ENCODE measurements at places on chromosomes 11 and 22. TPM values are rescaled to one million over a fixed set of nuclear protein-coding genes. Genes with fewer than 3 reads are reported as not detected.
A peak's percentile ranks its signal among the peaks of the same experiment; 100 is the strongest.

- DNase-seq = no peak
Measured at GRCh38 chr22:20653795-20654342, 120.0 kb upstream of the SERPIND1 start.

- no peak for DNase-seq
Measured at GRCh38 chr22:44583061-44583760, 85.2 kb upstream of the RTL6 start.

DNA sequence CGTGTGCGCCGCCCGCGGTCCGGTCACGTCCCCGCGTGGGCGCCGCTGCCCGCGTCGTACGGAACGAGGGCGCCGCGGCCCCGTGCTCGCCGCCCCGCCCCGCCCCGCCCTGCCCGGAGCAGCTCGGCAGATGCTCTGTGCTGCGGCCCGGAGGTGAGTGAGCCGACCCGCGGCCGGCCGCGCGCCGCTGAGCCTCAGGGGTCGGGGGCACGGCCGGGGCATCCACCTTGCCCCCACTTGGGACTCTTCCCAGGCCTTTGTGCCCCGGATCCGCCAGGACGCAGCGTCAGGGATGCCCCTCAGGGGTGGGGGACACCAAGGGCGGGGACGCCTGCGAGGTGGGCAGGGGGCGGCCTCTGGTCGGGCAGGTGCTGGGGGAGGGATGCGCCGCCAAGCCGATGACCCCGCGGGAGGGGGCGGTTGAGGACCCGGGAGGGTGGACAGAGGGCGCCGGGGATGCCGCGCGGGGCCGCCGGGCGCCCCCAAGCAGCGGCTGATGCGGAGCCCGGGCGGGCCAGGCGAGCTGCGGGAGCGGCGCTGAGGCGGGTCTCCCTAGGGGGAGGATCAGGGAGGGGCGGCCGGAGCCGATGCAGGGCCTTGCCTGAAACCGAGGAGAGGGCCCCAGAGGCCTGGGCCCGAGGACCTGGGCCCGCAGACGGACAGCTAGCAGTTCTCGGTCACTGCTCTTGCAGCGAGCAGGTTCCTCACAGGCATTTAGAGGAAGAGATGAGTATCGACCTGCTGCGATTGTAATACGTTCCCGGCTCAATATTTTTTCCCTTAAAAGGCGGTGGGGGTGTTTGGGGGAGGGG, at the start of gene GNAZ:
GNAZ (plus strand) TSS at position 102 of the 812 bp plus-strand sequence. CDS start 25,177 bp downstream, outside the sequence.
- no peak for DNase-seq

- DNase-seq = no peak
Measured at GRCh38 chr22:43847376-43848289, 14.7 kb downstream of the SULT4A1 start.

DNA sequence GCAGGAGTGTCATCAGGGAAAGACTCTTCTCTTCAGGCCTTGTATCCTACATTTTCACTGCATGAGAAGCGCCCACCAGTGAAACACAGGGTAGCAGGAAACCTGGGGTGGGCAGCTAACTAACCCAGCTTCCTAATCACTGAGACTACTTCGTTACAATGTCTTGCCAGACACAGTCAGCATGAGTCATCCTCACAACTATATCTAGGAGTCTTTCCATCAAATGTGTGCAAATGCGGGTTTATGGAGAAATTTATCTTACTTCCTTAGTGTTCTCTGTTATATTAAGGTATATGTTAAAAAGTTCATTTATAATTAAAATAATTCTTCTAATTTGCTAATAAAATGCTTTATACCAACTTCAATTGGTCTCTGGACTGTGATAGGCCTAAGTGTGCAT, 79.9 kb upstream of the RAB1B start:
- no peak for DNase-seq

DNA sequence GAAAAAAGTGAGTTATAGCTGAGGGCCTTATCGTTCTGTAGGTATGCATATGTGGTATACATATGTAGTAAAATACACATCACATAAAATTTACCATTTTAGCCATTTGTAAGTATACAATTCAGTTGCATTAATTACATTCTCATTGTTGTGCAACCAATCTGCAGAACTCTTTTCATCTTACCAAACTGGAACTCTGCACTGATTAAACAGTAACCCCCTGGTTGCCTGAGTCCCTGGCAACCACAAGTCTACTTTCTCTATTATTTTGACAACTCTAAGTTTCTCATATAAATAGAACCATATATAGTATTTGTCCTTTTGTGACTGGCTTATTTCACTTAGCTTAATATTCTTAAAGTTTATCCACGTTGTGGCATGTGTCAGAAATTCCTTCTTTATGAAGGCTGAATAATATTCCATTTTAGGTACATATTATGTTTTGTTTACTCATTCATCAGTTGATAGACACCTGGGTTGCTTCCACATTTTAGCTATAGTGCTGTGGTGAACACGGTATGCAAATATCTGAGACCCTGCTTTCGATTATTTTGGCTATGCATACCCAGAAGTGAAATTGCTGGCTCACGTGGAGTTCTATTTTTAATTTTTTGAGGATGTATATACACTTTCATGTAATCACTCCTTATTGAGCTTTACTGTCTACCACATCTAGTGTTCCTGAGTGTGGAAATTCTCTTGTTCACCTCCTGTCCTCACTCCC, 1.6 kb upstream of the DDX10 start:
- DNase-seq = no peak

GRCh38 chr11:116170526-116171120, 602.2 kb downstream of the BUD13 start:
- no peak for DNase-seq

GRCh38 chr22:30240541-30241417, 5.8 kb downstream of the LIF start:
- DNase-seq = no peak

The SLC5A1 gene
- not detected for total RNA-seq

GRCh38 chr11:71581826-71582225, 849 bp downstream of the KRTAP5-11 start:
- no peak for DNase-seq

DNA sequence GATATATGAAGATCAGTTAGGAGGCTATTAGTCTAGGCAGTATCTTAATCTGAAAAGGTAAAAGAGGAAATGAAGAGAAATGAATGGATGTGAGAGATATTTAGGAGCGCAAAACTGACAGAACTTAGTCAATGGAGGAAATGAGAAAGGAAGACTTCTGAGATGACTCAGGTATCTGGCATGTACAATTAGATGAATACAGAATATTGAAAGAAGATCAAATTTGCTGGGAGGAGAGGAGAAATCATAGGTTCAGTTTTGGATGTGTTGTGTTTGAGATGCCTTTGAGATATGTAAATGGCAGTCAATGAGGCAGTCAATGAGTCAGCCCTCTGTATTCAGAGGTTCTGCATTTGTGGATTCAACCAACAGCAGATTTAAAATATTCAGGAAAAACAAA, 42.9 kb upstream of the GAB2 start:
- DNase-seq = no peak

The HEPN1 gene
- total RNA-seq = not detected

The TMEM218 gene
- 14.1 TPM for total RNA-seq

The IFITM10 gene
- total RNA-seq = 0.96 TPM

- DNase-seq = peak; percentile 78
Measured at GRCh38 chr22:20606041-20606783, 98.8 kb downstream of the MED15 start.

The LMNTD2 gene
- total RNA-seq = 0.23 TPM

- no peak for DNase-seq
Measured at GRCh38 chr11:27904358-27905055, 203.4 kb downstream of the KIF18A start.

DNA sequence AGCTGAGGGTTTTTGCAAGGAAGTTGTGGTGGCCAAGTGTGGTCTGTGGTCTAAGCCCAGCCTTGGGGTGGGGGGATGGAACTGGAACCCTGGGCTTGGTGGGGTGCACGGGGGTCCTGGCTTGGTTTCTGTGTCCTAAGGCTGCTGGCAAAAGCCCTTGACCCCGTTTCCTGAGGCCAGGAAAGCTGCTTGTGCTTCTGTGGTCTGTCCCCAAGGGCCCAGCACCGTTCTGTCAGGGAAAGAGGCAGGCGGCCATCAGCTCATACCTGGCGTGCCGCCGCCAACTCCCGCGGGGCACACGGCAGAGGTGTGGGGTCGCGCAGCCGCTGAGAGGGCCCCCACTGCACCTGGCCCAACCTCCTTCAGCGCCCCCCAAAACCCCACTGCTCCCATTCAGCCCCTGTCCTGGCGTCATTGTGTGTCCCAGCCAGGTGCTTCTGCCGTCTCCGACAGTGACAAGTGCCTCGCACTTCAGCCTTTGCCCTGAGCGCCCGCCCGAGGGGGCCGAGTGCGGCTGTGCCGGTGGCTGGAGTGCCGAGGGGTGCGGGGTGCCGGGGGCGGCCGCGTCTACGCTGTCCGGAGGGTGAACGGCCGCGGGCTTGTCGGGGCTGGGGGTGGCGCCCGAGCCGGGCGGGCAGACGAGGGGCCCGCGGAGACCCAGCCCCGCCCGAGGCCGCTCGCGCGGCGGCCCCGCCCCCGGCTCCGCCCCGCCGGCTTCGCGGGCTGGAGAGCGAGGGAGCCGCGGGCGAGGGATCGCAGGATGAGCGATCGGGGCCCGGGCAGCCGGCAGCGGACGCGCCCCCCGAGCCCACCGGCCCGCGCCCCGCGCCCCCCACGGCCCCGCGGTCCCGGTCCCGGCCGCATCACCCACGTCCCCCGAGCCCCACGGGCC, at the start of gene CNIH2:
CNIH2 (plus strand) TSS at position 705 of the 892 bp plus-strand sequence. CDS start 282 bp downstream, outside the sequence.
- no peak for DNase-seq

DNA sequence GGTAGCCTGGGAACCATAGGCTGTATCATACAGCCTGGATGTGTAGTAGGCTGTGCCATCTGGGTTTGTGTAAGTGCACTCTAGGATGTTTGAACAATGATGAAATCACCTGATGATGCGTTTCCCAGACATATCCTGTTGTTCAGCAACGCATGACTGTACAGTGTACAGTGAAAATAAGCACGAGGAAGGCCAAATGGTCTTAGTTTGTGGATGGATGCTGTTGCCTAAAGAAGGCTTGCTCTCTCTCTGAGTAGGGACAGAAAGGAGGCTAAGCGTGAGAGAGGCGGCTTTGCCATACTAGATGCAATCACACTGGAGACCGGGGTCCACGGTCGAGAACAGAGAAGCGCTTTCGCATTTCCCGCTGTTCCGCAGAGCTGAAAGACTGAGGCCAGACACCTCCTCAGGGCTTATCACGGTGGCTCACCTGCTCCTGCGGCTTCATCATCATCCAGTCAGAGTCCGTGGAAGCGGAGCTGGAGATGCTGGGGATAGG, 27.6 kb upstream of the APLP2 start:
- no peak for DNase-seq

- DNase-seq = no peak
Measured at GRCh38 chr11:117820071-117820470, 4.5 kb downstream of the FXYD2 start.

The OR51I1 gene
- total RNA-seq = not detected

- DNase-seq = no peak
Measured at GRCh38 chr22:49795521-49795920, 32.2 kb downstream of the BRD1 start.

DNA sequence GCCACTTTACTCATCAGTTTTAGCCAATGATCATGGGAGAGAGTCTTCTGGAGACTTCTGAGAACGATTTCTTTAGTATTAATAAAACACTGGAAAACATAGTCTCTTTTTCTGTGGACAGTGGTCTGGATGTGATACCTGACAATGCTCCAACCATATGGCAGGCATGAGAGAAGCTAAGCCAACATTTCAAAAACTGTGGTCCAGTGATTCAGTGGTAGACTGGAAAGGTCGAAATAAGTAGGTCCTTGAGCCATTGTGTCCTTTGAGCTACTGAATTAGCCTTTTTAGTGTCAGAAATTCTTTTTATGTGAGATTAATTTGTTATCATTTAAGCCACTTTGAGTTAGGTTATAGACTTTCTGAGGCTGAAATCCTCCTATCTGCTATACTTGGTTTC, 197.7 kb upstream of the CTSC start:
- no peak for DNase-seq

- no peak for DNase-seq
Measured at GRCh38 chr11:88326099-88326498, 11.4 kb downstream of the CTSC start.

DNA sequence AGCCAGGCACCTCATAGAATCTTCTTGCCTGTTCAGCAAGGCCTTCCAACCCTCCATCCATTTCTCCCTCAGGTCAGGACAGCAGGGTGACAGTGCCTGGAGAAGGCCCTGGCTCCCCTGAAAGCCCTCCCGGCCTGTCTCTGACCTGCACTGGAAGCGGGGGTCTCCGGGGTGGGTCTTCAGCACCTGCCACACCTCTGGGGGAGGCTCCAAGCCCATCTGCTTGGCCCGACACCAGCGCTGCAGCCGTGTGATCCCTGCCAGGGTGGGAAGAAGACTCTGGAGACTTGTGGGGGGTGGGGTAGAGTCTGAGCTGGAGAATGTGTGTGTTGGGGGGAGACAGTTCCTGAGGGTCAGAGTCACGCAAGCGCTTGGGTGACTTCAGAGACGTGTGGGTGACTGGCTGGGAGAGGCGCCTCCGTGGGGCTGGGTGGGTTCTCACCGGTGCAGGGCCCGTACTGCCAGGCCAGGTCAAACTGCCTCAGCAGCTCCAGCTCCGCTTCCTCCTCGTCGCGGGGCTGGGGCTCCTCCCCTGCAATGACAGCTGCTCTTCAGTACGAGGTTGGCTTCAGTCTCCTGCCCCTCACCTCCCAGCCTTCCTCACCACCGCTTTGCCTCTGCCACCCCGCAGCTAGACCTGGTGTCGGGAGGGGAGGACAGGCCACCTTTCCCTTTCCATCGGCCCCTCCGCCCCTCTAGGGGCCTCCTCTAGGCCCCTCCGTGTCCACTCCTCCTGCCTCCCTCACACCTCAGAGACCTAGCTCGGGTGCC, 615 bp downstream of the POLD4 start:
- DNase-seq = peak; percentile 80

The RPS25 gene
- 1,070 TPM for total RNA-seq

The CDKN1C gene
- total RNA-seq = 0.44 TPM

DNA sequence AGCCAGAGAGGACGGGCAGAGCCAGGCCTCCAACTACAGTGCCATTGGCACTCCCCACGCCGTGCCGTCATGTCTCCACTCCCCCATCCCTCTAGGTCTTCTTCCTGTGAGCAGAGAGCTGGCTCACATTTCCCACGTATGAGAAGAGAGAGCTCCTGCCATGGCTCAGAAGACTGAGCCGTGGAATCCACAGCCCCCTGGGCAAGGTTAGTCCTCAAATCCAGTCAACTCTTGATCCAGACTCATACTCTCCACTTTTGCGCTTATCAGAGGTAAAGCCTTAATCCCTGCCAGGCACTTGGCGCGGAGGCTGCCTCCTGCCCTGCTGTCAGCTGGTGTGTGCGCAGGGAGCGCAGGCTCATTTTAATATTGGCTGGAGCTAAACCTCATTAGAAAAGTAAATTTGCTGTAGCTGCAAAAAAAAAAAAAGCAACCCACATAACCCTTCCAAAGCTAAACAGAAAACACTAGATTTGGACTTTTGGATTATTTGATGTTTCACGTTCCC, 4.7 kb downstream of the B3GAT1 start:
- DNase-seq = no peak

The GGTLC2 gene
- not detected for total RNA-seq

- DNase-seq = no peak
Measured at GRCh38 chr11:61659413-61660196, 20.6 kb upstream of the DAGLA start.

DNA sequence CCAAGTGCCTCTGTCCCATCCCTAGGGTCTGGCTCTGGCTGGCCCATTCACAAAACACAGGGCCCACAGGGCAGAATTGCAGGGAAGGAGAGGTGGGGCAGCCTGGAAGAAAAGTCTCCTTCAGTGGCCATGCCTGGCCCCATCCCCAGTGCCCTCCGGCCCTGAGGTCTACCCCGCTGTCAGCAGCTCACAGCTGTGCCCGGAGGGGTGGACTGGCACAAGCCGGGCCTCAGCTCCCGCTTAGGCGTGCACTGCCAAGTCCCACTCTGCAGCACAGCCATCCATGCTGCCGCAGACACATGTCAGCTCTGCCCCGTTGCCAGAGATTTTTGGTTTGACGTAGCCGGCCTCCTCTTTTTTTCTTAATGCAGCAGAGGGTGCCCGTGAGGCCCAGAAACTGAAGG, 3.9 kb upstream of the SCN2B start:
- DNase-seq = no peak

Data from activated CD8-positive, alpha-beta memory T cell treated with anti-CD3 and anti-CD28 coated beads, Interleukin-2, amount 10 ng/mL, durations not matched to agents 7 days and 5 days (primary cell).